ENCODE measurements at places on chromosomes 13 and 19. TPM values are rescaled to one million over a fixed set of nuclear protein-coding genes. Genes with fewer than 3 reads are reported as not detected.

ZNF571 gene
- 1.0 TPM for polyA plus RNA-seq

SAFB gene
- polyA plus RNA-seq = 20.8 TPM

FCHO1 gene
- 0.47 TPM for polyA plus RNA-seq

DOHH gene
- polyA plus RNA-seq = 8.3 TPM

FAM216B gene
- not detected for polyA plus RNA-seq

RYR1 gene
- polyA plus RNA-seq = 0.04 TPM
